CD4-positive, alpha-beta T cell (primary cell): ENCODE measurements at places on chromosomes 16 and 17. TPM values are rescaled to one million over a fixed set of nuclear protein-coding genes. Genes with fewer than 3 reads are reported as not detected.

Gene TBC1D3E
- total RNA-seq = not detected

DNA sequence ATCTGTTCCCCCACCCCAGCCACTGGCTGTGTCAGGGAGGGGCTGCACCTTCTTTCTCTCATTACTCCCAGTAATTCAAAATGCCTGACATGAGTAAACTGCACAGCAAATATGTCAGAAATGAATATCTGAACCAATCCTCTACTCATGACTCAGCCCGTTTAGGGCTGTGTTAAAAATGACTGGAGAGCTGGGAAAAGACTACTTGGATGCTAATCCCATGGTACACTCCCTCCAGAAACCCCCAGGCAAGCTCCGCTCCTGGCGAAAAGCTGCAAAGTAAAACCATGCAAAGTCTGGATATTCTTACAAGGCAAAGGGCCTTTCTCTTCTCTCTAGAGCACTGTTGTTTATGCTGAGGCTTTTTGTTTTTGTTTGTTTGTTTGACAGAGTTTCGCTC lies 448.1 kb upstream of the DYNLRB2 start:
- no peaks in the 10 kb centered on the region for H3K27me3 ChIP-seq
- H3K27ac ChIP-seq = no peak overlapping the region
- H3K36me3 ChIP-seq = no peaks in the 10 kb centered on the region
- no peak overlapping the region for H3K4me3 ChIP-seq

GRCh38 chr16:30395155-30395991 lies at the start of gene ZNF48:
TSS of gene ZNF48 (plus strand) at chr16:30395420. CDS start at chr16:30395795, 375 bp downstream.
- H3K27ac ChIP-seq = peak within 1 kb of the TSS; percentile 34
- no peaks in the 10 kb centered on the region for H3K27me3 ChIP-seq

DNA sequence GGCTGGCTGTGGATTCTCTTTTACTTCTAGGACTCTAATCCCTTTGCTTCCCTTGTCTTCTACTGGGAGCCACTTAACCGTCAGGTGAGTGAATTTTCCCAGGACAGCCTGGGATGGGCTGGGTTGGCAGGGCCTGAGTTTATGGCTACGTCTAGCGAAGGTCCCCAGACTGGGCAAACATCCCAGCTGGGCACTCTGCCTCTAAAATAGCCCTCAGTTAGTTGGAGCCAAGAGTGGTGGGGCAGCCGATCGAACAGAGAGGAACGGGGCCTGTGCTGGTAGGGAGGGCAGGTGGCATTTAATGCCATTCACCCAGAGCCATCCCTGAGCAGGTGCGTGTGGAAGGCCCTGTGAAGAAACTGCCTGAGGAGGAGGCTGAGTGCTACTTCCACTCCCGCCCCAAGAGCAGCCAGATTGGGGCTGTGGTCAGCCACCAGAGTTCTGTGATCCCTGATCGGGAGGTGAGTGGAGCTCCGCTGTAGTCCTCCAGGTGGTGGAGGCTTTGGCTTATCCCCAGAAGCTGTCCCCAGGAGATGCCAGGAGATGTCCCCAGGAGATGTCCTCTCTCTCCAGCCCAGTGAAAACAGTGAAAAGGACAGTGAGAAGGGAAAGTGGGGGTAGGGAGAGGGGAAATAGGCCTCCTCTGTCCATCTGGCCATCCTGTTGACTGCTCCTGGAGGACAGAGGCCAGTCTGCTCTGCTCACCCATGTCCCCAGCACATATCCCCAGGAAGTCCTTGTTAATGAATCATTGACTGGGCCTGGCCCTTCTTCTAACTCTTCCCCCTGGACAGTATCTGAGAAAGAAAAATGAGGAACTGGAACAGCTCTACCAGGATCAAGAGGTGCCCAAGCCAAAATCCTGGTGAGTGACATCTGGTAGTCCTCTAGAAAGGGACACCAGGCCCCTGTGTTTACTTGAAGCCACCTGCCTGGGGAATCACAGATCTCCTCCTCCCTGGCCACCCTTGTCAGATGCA lies 4.4 kb downstream of the PNPO start:
- peak overlapping the region; percentile 9 for H3K4me3 ChIP-seq
- peaks cover 70% of the 10 kb centered on the region for H3K4me1 ChIP-seq
- H3K27me3 ChIP-seq = no peaks in the 10 kb centered on the region
- peaks cover 34% of the 10 kb centered on the region for H3K36me3 ChIP-seq

DNA sequence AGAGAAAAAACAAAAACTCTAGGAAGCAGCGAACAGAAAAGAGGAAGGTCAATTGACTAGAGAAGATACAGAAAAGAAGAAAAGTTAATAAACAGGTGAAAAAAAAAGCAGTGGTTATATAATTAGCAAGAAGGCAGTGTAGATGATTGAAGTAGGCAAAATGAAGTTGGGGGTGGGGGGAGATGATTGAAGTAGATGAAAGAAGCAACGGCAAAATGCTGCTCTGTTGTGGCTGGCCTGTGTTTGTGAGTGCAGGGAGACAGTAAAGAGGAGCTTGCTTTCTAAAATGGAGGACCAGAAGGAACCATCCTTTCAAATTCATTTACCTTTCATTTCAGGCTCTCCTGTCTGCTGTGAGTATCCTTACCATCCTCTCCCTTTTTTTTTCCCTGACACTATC lies 3.6 kb downstream of the EVI2B start:
- peak overlapping the region; percentile 93 for H3K27ac ChIP-seq
- H3K4me1 ChIP-seq = peaks cover 17% of the 10 kb centered on the region
- peak; percentile 89 for DNase-seq
- H3K4me3 ChIP-seq = peak overlapping the region; percentile 67
- H3K27me3 ChIP-seq = no peaks in the 10 kb centered on the region

Gene TMEM114
- not detected for total RNA-seq

- DNase-seq = peak; percentile 32
- H3K36me3 ChIP-seq = no peaks in the 10 kb centered on the region
- H3K27ac ChIP-seq = no peak overlapping the region
- no peaks in the 10 kb centered on the region for H3K27me3 ChIP-seq
These were observed 182.0 kb downstream of the SEC14L1 start for GRCh38 chr17:77322514-77323412.

- H3K27me3 ChIP-seq = no peaks in the 10 kb centered on the region
- H3K4me1 ChIP-seq = peaks cover 6% of the 10 kb centered on the region
- no peak overlapping the region for H3K27ac ChIP-seq
- no peak for DNase-seq
- H3K36me3 ChIP-seq = no peaks in the 10 kb centered on the region
These were observed 155.9 kb downstream of the C16orf78 start for GRCh38 chr16:49529411-49530045.

Gene NDUFAB1
- 28.3 TPM for total RNA-seq

DNA sequence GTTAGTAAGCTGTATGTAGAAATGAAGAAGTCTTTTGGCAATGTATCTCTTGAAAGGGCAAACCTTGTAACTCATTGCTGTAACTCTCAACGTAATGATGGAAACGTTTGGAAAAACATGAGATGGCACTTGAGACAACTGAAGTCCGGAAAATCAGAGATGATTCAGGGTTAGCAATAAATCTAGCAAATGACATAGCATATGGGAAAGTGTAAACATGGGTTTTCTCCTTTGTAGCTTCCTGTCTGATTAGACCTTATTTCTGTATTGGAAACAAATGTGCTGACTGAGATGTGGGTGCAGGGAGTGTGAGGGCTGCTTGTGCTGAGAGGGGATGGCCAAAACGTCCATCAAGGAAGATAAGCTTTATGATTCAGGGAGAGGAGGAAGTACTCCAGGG lies 110.7 kb upstream of the FAM20A start:
- H3K4me3 ChIP-seq = no peak overlapping the region
- H3K27ac ChIP-seq = no peak overlapping the region
- no peaks in the 10 kb centered on the region for H3K36me3 ChIP-seq
- H3K4me1 ChIP-seq = no peaks in the 10 kb centered on the region
- H3K27me3 ChIP-seq = peaks cover 8% of the 10 kb centered on the region

Gene BRIP1
- 1.9 TPM for total RNA-seq

Gene CHD9NB
- total RNA-seq = not detected

- no peaks in the 10 kb centered on the region for H3K27me3 ChIP-seq
- H3K36me3 ChIP-seq = peaks cover 6% of the 10 kb centered on the region
- DNase-seq = peak; percentile 96
- H3K4me1 ChIP-seq = peaks cover 53% of the 10 kb centered on the region
These were observed at the start of gene ATP6V0C for GRCh38 chr16:2513405-2514332. TSS of gene ATP6V0C (plus strand) at chr16:2513952. CDS start at chr16:2514104, 152 bp downstream.

GRCh38 chr16:12417030-12417814 lies 386.5 kb downstream of the CPPED1 start:
- H3K4me1 ChIP-seq = no peaks in the 10 kb centered on the region
- H3K27ac ChIP-seq = no peak overlapping the region
- DNase-seq = no peak
- no peak overlapping the region for H3K4me3 ChIP-seq

DNA sequence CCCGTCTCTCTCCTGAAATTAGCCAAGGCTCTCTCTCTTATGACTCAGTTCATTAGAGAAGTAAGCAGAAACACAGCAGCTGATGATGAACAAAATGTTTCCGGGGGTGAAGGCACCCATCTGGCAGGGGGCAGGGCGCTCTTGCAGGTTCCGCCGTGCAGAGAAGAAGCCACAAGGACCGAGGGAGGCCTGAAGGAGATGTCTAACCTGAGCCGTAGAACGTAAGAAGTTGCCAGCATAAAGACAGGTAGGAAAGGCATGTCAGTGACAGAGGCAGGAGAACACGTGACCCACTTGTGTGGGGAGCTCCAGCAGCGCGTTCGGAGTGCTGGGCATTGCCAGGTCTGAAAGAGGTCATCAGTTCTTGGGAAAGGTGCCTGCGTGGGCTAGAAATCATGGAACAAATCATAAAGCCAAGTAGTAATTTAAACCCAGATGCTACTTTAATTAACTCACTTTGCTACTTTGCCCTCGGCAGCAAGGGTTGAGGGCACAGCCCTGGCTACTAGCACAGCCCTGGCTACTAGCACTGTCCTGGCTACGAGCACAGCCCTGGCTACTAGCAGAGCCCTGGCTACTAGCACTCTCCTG lies 198.6 kb downstream of the RPTOR start:
- DNase-seq = no peak
- peak overlapping the region; percentile 5 for H3K4me3 ChIP-seq
- peak overlapping the region; percentile 14 for H3K27ac ChIP-seq
- peaks cover 30% of the 10 kb centered on the region for H3K4me1 ChIP-seq
- H3K36me3 ChIP-seq = peaks cover 4% of the 10 kb centered on the region

- no peak overlapping the region for H3K4me3 ChIP-seq
- peaks cover 57% of the 10 kb centered on the region for H3K4me1 ChIP-seq
- no peaks in the 10 kb centered on the region for H3K27me3 ChIP-seq
These were observed 507 bp downstream of the SERPINF1 start for GRCh38 chr17:1762233-1762900.

DNA sequence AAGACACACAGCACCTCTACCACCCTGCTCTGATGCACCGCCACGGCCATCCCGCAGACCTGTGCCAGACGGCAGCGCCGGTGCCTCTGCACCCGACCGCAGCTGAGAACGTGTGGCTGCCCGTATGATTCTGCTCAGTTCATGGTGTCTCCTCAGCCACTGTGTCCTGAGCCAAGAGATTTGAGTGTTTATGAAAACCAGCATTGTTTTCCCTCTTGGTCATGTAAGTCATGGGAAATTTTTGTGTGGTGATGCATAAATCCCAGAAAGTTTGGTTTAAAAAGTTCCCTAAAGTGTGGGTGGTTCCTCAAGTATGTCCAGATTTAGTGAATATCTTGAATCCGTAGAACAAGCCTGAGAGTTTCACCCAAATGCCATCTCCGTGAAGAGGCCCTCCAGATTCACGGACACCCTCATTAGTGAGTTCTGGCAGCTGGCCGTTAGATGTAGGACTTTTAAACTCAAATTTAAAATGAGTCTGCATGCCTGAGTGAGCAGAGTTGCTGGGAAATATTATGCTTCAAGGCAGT lies 57.6 kb downstream of the CDRT4 start:
- no peak overlapping the region for H3K4me3 ChIP-seq
- H3K4me1 ChIP-seq = no peaks in the 10 kb centered on the region
- H3K27ac ChIP-seq = no peak overlapping the region
- H3K36me3 ChIP-seq = no peaks in the 10 kb centered on the region

- no peak overlapping the region for H3K27ac ChIP-seq
- DNase-seq = no peak
These were observed 221.6 kb upstream of the CHMP6 start for GRCh38 chr17:80769936-80770625.

Gene SLC38A8
- not detected for total RNA-seq

GRCh38 chr17:55564081-55564480 lies 52.8 kb upstream of the SMIM36 start:
- H3K27me3 ChIP-seq = no peaks in the 10 kb centered on the region
- no peak overlapping the region for H3K4me3 ChIP-seq
- H3K36me3 ChIP-seq = no peaks in the 10 kb centered on the region
- DNase-seq = no peak
- H3K4me1 ChIP-seq = no peaks in the 10 kb centered on the region

Gene SLC47A1
- total RNA-seq = not detected

DNA sequence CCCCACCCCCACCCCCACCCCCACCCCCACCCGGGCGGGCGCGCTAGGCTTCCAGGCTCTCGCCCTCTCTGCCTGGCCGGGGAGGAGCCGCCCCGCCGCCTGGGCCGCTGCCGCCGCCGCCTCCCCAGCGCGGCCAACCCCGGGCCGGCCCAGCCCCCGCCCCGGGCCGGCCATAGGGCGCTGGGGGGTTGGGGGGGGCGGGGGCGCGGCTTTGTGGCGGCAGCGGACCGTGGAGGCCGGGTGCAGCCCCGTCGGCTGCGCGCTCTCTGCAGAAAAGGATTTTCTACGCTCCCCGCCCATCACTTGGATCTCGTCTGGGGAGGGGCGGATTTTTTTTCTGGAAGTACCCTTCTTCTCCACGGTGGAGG lies 230.9 kb downstream of the MRTFB start:
- H3K36me3 ChIP-seq = no peaks in the 10 kb centered on the region
- no peak overlapping the region for H3K27ac ChIP-seq
- H3K4me3 ChIP-seq = peak overlapping the region; percentile 57
- H3K4me1 ChIP-seq = peaks cover 26% of the 10 kb centered on the region

- DNase-seq = no peak
- no peaks in the 10 kb centered on the region for H3K27me3 ChIP-seq
- H3K4me3 ChIP-seq = no peak overlapping the region
- H3K27ac ChIP-seq = peak overlapping the region; percentile 80
- H3K4me1 ChIP-seq = peaks cover 71% of the 10 kb centered on the region
- H3K36me3 ChIP-seq = peaks cover 6% of the 10 kb centered on the region
These were observed 5.3 kb downstream of the CYB561 start for GRCh38 chr17:63440770-63441335.

- no peak overlapping the region for H3K27ac ChIP-seq
- H3K4me3 ChIP-seq = no peak overlapping the region
- no peak for DNase-seq
- no peaks in the 10 kb centered on the region for H3K4me1 ChIP-seq
- no peaks in the 10 kb centered on the region for H3K36me3 ChIP-seq
These were observed 23.7 kb upstream of the XYLT2 start for GRCh38 chr17:50322271-50322670.

GRCh38 chr16:73232555-73233328 lies 184.8 kb upstream of the ZFHX3 start:
- no peak overlapping the region for H3K4me3 ChIP-seq
- H3K27ac ChIP-seq = no peak overlapping the region
- no peak for DNase-seq
- H3K27me3 ChIP-seq = no peaks in the 10 kb centered on the region

Gene CA7
- not detected for total RNA-seq

DNA sequence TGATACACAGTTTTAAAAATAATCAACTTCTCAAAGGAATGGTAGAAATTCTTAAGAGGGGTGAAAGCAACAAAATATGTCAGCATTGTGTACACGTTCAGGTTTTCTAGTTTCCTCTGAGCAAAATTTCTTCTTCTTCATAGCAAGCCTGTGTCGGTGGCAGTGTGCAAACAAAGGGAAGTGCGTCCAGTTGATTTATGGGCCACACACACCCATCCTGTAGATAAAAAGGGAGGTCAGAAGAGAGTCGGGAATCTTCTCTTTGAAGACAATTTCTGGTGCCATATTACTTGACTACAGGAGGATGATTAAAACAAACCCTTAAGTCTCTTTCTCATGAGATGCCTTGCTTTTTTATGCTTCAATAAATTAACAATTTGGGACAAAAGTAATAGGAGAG lies 484.1 kb upstream of the SALL1 start:
- no peak overlapping the region for H3K27ac ChIP-seq
- H3K36me3 ChIP-seq = no peaks in the 10 kb centered on the region
- no peak for DNase-seq
- H3K4me1 ChIP-seq = no peaks in the 10 kb centered on the region
- no peaks in the 10 kb centered on the region for H3K27me3 ChIP-seq
